PC-9 (cell line): ENCODE measurements at places on chromosomes 12 and 14.

- DNase-seq, result no peak
Measured at GRCh38 chr14:60641742-60642269, 7.5 kb downstream of the SIX1 start.

DNA sequence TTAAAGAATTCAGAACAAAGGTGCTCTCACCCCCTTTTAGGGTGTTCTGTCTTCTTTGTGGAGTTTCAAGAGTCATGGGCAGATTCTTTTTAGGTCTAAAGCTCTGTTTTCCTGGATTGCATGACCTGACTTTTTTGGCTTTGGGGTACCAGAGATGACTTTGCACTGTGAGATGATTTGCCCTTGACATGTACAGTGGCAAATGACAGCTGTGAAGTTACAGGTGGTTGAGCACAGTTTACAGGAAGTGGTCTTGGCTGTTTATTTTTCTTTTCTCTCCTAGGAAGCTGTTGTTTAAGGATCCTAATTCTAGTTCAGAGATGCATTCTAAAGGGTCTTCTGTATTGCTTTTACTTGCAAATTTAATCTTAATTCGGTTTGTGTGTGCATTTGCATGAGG is 83.8 kb upstream of the METAP2 start:
- DNase-seq, result no peak

- no peak for DNase-seq
Measured at GRCh38 chr12:4272424-4273272, 914 bp upstream of the CCND2 start.

- no peak for DNase-seq
Measured at GRCh38 chr12:110531741-110532333, 29.7 kb downstream of the RAD9B start.

- no peak for DNase-seq
Measured at GRCh38 chr12:94717108-94717507, 66.8 kb upstream of the TMCC3 start.

DNA sequence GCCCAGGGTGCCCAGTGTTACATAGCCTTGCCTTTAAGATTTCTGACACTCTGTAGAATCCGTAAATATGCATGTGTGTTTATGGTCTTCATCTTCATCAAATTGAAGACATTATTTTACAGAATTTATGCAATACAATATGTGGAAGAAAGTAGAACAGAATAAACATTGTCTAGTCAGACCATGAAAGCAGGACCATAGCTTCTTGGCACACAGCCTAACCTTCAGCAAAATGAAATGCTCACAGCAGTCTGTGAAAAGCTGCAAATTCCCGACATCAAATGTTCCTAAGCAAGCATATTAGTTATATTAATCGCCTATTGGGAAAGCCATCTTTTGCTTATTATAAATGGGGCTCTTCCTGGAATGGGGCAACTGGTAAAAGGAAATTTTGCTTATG is 111.3 kb upstream of the GARIN2 start:
- no peak for DNase-seq

- DNase-seq, result no peak
Measured at GRCh38 chr12:56188131-56188777, 1.0 kb downstream of the SMARCC2 start.

DNA sequence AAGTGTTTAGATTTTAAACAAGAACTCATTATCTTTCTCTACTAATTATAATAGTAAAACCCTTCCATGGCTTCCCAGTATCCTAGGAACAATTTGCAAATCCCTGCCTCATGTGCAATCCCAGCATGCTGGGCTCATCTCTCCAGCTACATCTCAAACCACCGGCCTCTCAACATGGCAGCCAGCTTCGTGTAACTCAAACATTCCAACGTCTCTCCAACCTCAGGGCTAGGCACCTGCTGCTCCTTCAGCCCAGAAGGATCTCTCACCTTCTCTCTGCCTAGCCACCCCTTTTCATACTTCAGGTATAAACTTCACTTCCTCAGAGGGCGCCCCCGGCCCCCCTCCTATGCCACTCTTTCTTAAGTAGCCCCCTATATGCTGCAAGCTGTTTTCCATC is 7.2 kb downstream of the SART3 start:
- DNase-seq, result no peak

GRCh38 chr14:103782376-103782775 is 65.0 kb downstream of the PPP1R13B start:
- no peak for DNase-seq

DNA sequence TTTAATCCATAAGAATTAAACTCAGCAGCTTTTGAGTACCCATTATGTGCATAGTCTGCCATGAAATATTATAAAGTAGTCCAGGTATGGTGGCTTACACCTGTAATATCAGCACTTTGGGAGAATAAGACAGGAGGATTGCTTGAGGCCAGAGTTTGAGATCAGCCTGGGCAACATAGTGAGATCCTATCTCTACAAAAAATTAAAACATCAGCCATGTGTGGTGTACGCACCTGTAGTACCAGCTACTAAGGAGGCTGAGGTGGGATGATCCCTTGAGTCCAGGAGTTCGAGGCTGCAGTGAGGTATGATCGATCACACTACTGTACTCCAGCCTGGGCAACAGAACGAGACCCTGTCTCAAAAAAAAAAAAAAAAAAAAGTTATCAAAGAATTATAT is 15.3 kb downstream of the MARK3 start:
- no peak for DNase-seq

DNA sequence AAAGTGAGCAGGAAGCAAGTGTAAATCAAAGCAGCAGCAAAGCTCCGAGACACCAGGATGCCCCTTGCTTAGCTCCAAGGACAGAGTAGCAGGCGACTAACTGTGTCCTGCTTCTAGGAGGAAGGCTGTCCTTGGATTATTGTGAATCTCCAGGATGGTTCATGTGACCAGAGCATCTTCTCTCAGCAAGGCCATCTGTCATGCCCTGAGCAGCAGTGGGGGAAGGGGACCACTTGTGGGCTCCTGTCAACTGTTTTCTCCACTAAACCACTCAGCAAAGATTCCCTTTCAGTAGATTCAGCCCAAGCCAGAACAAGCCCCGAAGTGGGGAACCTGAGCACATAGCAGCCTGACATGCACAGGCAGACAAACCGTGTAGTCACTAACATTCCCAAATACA is 19.4 kb downstream of the MAP3K9 start:
- no peak for DNase-seq

GRCh38 chr12:53953831-53954693 is 641 bp upstream of the HOXC12 start:
- DNase-seq, result no peak

DNA sequence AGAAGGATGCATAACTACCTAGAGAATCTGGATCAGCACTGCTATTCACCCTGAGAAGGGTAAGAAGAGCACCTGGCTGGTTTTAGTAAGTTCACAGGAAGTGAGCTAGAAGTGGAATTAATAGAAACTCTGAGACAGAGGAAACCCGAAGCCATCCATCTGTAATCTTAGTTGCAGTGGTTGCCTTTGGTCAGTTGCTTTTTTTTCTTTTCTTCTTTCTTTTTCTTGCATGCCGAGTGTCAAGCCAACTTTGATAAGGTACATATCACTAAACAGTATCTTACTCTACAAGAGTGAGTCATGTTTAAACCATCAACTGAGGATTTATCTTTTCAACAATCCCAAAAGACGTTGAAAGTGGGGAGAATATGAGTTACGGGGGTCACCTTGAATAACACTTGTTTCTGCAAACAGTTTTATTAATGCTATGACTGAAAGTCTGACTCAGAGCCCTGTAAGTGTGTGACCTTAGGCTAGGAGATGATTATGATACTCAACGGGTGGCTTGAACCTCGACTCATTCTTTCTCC is 26.7 kb downstream of the C12orf75 start:
- DNase-seq, result no peak

GRCh38 chr14:35471803-35472202 is 62.2 kb upstream of the INSM2 start:
- no peak for DNase-seq

GRCh38 chr14:28751467-28752058 is 15.0 kb upstream of the FOXG1 start:
- DNase-seq, result no peak

- DNase-seq, result no peak
Measured at GRCh38 chr12:68510397-68510796, 100.3 kb upstream of the RAP1B start.

DNA sequence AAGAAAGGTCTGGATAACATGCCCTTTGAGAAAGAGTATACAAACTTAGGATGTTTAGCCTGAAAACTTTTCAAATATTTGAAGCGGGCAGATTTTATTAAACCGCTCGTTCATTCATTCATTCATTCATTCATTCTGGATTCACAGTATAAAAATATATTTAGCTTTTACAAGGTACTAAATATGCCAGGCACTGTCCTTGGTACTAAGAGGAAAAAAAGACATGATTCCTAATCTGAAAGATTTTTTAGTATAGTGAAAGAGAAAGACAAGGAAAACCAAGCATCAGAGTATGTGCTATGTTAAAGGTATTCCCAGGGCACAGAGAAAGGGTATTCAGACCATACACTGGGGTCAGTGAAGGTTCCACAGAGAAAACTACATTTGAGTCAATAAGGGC is 299.7 kb downstream of the BCAT1 start:
- DNase-seq, result no peak

- DNase-seq, result no peak
Measured at GRCh38 chr12:84785951-84786350, 126.6 kb downstream of the SLC6A15 start.

GRCh38 chr12:93976024-93976423 is 172.4 kb upstream of the PLXNC1 start:
- no peak for DNase-seq

- DNase-seq, result no peak
Measured at GRCh38 chr12:6765048-6765633, 1.0 kb upstream of the PTMS start.

DNA sequence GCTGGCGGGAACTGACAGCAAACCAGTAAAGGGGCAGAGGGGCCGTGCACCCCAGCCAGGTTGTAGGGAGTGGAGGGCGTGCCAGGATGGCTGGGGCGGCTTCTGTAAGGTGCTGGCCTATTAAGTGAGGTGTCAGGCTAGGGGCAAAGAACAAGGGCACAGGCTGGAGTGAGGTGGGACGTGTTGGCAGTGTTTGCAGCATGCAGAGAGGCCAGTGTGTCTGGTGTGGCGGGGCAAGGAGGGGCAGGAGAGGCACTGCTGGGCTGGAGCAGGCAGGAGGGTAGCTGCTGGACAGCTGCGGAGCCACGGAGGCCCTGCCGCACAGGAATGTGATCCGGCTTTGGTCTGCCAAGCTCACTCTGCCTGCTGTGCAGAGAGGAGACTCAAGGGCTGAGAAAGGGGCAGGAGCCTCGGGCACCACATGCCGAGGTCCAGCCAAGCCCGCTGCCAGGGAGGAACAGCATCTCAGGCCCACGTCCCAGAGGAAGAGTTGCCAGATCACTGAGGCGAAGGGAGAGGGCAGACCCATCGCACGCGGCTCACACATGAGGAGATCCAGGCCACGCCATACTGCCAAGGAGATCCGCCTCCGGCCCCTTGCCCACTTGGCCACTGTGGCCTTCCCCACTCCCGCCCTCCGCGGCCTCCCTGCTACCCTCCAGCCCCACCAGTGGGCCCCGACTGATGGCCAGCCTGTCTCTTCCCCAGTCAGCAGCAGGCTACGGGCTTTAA is 46.8 kb downstream of the AMN start:
- no peak for DNase-seq

- DNase-seq, result no peak
Measured at GRCh38 chr12:109881752-109882151, 1.4 kb upstream of the GLTP start.

DNA sequence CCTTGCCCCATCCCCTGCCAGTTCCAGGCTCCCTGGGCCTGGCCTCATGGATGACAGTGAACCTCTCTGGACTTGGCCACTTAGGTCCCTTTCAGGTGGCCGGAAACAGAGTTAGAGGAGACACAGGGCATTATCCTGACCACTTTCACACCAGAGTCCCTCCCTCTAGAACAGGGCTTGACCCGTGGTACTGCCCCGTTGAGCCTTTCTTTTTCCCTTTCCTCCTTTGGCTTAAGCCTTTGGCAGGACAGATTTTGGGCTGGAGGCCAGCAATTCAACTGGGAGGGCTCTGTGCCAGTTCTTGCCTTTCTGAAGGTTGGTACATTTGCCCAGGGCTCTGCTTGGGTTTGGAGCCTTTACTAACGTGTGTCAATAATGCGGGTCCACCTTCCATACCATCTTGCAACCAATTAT is 22.8 kb downstream of the TPCN1 start:
- no peak for DNase-seq

- DNase-seq, result no peak
Measured at GRCh38 chr12:105573574-105573973, 243.1 kb downstream of the C12orf75 start.

GRCh38 chr12:124992874-124993625 is 395 bp upstream of the BRI3BP start:
- DNase-seq, result peak; percentile 75

DNA sequence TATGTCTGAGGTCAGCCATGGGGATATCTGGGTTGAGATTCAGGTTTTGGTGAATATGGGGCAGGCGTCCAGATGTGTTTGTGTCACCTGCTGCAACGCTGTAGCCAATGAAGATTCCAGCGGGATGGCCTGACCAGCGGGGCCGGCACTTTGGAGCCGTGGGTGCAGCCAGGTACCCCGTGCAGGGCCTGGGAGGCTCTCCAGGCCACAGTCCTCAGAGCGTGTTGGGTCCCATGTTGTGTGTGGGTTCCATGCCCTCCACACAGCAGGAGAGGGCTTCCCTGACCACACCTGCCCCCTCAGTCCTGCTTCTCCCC is 2.8 kb upstream of the TEX22 start:
- DNase-seq, result no peak

GRCh38 chr12:109464642-109465351 is 12.3 kb downstream of the KCTD10 start:
- no peak for DNase-seq

- DNase-seq, result no peak
Measured at GRCh38 chr14:102882226-102882906, 40.1 kb upstream of the AMN start.

DNA sequence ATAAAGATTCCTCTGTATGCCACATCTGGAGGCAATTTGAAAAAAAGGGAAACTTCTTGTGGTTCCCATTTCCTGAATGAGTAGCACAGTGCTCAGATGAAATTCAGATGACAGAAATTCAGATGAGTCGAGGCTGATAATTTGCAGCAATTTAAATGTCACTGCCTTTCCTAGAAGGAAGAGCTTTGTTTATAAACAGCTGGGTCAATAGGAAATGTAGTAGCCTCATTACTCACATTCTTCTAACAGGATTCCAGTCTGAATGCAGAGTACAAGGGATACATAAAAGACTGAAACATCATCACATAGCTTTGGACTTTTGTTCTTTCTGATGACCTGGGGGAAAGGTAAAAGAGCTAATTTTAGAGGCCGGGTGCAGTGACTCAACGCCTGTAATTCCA is 11.3 kb upstream of the DACT1 start:
- DNase-seq, result no peak
